ENCODE measurements at places on chromosomes 13 and 19. TPM values are rescaled to one million over a fixed set of nuclear protein-coding genes. Genes with fewer than 3 reads are reported as not detected.
A peak's percentile ranks its signal among the peaks of the same experiment; 100 is the strongest.

TMEM147 gene
- 77.7 TPM for total RNA-seq

VSTM1 gene
- total RNA-seq: 1.1 TPM

DNA sequence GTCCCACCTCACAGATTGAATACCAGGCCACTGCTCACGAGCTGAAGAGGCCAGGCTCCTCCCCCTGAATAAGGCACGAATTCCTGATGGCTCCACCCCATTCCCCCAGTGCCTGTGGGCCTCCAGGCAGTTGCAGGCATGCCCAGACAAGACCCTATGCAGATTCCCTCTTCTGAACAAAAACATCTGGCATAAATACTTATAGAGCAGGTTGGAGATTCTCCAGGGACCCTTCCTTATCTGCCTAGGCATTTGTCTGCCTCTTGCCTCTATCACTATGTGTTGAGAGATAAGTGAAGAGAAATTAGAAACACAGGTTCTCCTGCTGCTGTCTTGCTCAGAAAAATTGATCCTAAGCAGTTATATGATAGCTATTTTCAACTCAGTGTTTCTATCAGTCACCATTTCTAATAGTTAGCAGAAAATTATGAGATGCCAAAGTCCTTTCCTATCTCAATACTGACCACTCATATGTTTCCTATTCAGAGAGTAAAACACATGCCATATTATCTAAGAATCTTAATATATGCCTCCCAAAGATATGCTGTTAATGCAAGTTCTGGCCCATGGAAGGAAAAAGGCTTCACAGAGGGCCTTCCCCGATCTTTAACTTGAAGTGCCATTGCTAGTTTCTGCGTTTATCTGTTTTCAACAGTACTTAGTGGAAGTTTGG is 364.0 kb downstream of the KCTD12 start:
- no peaks in the 10 kb centered on the region for H3K36me3 ChIP-seq
- no peaks in the 10 kb centered on the region for H3K4me1 ChIP-seq
- H3K27ac ChIP-seq: no peak overlapping the region
- DNase-seq: no peak

GRCh38 chr19:20422216-20423205 is 143.1 kb downstream of the ZNF737 start:
- no peaks in the 10 kb centered on the region for H3K4me1 ChIP-seq
- no peak for DNase-seq
- peak overlapping the region; percentile 72 for H3K4me3 ChIP-seq
- no peaks in the 10 kb centered on the region for H3K27me3 ChIP-seq
- no peaks in the 10 kb centered on the region for H3K36me3 ChIP-seq
- peak overlapping the region; percentile 95 for H3K27ac ChIP-seq

DNA sequence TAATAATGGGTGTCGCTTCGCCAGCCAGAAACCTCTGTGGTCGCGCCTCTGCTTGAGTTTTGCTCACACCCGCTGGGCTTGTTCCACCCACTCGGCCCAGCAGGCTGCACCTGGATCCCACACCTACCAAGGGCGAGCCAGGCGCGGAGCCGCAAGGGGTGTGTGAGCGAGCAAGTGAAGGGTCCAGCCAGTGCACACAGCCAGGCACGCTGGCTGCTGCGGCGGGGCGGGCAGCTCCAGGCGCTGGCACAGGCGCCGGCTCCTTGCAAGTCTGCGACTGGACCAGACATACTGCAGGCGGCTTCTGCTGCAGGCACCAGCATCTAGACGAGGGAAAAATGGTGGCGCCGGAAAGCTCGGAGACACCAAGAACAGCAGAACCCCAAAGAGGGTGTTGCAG is 1.8 kb upstream of the ZNF256 start:
- no peak for DNase-seq
- no peak overlapping the region for H3K4me3 ChIP-seq
- H3K36me3 ChIP-seq: no peaks in the 10 kb centered on the region
- H3K27ac ChIP-seq: no peak overlapping the region
- H3K4me1 ChIP-seq: peaks cover 9% of the 10 kb centered on the region

- no peak overlapping the region for H3K27ac ChIP-seq
- no peak for DNase-seq
- no peaks in the 10 kb centered on the region for H3K4me1 ChIP-seq
- H3K4me3 ChIP-seq: no peak overlapping the region
- H3K36me3 ChIP-seq: no peaks in the 10 kb centered on the region
Observed at GRCh38 chr19:44254496-44254895, 5.2 kb upstream of the ZNF233 start.

Measured in upper lobe of right lung (tissue), 1 donor.